Placental pericyte (primary cell): ENCODE measurements at places on chromosomes 6 and 20. TPM values are rescaled to one million over a fixed set of nuclear protein-coding genes. Genes with fewer than 3 reads are reported as not detected.

COX4I2 gene
- total RNA-seq = not detected in 2 replicates

SIRPD gene
- total RNA-seq = not detected in 2 replicates

PAK5 gene
- not detected in 2 replicates for total RNA-seq

RAE1 gene
- total RNA-seq = 29.6 and 56.7 TPM in 2 replicates

MARCKS gene
- total RNA-seq = 104 and 294 TPM in 2 replicates

OPRM1 gene
- not detected in 2 replicates for total RNA-seq

C6orf15 gene
- not detected in 2 replicates for total RNA-seq
